ENCODE measurements at places on chromosomes 2 and 18. TPM values are rescaled to one million over a fixed set of nuclear protein-coding genes. Genes with fewer than 3 reads are reported as not detected.

GNAL gene
- not detected for total RNA-seq

ANKRD62 gene
- total RNA-seq = not detected

ALLC gene
- total RNA-seq = not detected

KCTD1 gene
- total RNA-seq = 15.0 TPM
